ENCODE measurements at places on chromosomes 1 and 21.

GRCh38 chr1:182702826-182703524 is 18.6 kb upstream of the RGS8 start:
- DNase-seq: no peak

- DNase-seq: no peak
Observed at GRCh38 chr1:2498648-2499047, 22.6 kb downstream of the PLCH2 start.

DNA sequence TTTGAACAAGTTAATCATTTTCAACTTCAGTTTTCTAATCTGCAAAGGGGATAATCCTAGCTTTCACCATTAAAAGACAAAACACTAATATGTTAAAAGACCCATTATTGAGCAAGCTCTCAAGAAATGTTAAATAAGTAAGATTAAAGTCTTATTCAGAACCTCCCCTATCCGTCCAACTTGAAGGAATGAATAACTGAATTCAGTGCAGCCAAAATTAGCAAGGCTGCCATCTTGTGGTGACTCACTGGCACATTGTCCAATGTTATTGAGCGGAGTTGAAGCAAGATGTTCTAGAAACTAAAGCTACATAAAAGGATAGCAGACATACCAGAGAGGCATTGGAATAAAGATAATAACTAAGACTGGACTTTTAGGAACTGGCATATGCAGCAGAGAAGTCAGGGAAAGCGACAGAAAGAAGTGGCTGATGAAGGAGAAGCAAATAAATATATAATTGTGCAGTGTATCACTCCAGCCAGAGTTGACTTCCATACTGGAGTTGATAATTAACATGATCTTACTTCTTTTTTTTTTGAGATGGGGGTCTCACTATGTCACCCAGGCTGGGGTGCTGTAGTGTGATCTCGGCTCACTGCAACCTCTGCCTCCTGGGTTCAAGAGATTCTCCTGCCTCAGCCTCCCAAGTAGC is 8.2 kb upstream of the CAP1 start:
- DNase-seq: no peak

DNA sequence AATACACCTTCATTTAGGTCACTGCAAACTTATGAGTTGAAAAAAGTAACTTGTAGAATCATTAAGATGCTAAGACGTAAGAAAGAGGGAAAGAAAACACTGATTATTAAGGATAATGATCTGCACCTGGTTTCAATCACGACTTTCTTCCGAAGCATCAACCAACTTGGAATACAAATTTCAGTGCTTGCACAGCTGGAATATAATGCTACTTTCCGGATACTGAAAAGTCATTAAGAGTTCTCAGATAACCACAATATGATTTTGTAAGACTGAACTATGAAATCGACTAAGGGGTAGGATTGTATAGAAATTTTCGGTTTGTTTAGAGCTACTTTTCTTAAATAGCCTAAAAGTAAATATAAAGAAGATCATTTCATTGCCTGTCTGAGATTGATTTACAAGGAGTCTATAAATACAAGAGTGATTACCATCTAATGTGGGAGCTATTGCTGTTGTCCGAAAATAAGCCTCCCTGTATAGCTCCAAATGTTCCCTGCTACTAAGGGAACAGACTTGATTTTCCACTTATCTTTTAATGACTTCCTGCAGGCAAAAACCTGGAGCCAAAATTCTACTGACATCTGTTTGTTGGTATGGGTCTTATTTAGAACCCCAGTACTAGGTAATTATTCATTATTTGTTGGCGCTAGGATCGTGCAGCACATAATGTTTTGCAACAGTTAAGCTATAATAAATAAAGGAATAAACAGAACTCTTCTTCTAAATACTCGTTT is 673.3 kb downstream of the KCNT2 start:
- no peak for DNase-seq

DNA sequence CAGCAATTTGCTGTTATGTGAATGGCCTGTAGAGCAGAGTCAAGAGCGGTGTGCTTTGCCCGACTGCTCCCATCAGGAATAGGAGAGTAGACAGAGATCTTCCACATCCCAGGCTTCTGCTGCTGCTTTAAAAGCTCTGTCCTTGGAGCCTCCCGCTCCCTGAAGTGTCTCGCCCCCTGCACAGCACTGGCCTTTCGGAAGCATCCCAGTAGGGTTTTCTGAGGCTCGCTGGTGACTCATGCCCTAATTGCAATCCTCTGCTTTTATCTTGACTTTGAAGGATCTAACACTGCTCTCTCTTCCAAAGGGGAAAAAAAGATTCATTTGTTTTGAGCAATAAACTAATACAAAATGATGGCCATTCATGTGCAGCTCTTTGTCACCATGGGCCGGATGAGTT is 13.3 kb upstream of the CD101 start:
- no peak for DNase-seq

GRCh38 chr1:2417083-2417832 is 4.9 kb upstream of the PEX10 start:
- DNase-seq: no peak

- DNase-seq: no peak
Observed at GRCh38 chr21:43703035-43703880, 15.7 kb upstream of the PDXK start.

DNA sequence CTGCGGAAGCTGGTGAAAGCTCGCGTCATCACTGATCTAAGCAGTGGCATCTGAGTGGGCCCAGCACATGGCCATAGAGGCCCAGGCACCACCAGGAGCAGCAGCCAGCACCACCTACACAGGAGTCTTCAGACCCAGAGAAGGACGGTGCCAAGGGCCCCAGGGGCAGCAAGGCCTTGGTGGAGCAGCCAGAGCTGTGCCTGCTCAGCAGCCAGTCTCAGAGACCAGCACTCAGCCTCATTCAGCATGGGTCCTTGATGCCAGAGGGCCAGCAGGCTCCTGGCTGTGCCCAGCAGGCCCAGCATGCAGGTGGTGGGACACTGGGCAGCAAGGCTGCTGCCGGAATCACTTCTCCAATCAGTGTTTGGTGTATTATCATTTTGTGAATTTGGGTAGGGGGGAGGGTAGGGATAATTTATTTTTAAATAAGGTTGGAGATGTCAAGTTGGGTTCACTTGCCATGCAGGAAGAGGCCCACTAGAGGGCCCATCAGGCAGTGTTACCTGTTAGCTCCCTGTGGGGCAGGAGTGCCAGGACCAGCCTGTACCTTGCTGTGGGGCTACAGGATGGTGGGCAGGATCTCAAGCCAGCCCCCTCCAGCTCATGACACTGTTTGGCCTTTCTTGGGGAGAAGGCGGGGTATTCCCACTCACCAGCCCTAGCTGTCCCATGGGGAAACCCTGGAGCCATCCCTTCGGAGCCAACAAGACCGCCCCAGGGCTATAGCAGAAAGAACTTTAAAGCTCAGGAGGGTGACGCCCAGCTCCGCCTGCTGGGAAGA is 3.2 kb upstream of the ARTN start:
- DNase-seq: no peak

GRCh38 chr1:150185481-150185880 is 35.8 kb downstream of the PLEKHO1 start:
- DNase-seq: no peak

- no peak for DNase-seq
Observed at GRCh38 chr21:42332557-42333317, 17.5 kb upstream of the TFF3 start.

- no peak for DNase-seq
Observed at GRCh38 chr1:162235241-162235800, 141.3 kb downstream of the SPATA46 start.

DNA sequence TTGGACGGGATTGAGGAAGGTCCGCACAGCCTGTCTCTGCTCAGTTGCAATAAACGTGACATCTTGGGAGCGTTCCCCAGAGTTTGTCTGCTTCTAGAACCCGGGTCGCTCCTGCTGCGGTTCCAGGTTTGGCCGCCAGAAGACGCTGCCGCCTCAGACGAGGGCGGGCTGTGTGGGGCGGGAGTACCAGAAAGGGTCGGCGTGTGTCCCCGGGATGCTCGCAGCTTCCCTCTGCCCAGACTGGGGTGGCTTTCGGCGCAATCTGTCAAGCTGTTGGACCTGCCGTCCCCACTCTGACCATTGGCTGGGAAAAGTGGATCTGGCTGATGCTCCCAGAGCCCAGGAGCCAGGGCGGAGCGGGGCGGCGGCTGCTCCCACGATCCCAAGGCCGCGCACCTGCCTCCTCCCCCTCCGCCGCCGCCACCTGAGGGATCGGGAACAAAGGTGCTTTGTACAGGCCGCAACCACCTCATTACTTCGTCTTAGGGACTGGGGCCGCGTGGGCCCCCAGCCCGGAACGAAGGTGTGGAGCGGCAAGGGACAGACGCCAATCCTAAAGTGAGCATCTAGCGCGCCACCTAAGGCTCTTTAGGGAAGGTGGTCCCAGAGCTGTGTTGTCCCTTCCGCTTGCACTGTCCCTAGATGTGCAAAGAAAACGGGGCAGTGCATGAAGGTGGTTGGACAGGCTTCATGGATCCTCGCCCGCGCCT is 683 bp upstream of the EFNA4 start:
- no peak for DNase-seq

- DNase-seq: no peak
Observed at GRCh38 chr21:8989721-8990325, 1531.6 kb upstream of the TPTE start.

- DNase-seq: no peak
Observed at GRCh38 chr1:14240265-14240664, 358.2 kb upstream of the KAZN start.

DNA sequence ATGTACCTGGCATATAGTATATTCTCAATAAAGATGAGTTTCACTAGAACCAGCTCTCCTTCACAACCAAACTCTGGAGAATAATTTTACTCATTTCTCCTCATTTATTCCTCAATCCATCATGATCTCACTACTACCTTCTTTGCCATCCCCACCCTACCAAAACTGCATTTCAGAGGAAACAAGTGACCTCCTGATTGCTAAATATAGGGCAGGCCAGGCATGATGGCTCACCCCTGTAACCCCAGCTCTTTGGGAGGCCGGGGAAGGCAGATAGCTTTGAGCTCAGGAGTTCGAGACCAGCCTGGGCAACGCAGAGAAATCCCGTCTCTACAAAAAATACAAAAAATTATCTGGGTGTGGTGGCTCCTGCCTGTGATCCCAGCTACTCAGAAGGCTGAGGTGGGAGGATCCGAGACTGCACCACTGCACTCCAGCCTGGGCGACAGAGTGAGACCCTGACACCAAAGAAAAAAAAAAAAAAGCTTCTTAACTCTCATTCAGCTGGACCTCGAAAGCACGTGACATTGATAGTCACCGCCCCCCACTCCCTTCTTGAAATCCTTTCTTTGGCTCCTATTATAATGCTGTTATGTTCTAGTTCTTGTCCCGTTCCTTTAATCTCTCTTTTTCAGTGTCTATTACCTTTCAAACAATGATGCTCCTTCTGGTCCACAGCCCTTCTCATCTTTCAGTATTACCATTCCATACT is 2.1 kb downstream of the TESK2 start:
- DNase-seq: no peak

DNA sequence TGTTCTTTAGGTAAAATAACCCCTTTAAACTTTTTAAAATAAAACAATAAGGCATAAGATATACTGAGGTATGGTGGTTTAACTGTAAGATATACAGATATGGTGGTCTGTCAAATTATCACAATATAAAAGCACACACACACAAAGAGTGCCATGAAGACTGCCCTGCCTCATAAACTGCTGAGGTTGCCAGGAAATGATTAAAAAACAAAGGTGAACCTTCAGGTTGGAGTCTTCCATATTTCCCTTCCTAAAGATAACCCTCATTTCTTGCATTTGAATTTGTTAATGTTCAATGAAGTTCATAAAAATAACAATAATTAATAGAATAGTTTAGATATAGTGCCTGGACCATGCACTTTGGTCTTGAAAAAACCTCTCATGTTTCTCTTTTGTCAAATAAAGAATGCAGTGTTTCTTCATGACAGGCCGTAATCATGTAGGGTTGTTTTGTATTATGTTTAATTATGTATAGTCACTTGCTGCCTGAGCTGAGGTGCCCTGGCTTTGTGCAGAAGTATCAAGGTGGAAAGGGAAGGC is 123.6 kb upstream of the B3GALT2 start:
- DNase-seq: no peak

- DNase-seq: no peak
Observed at GRCh38 chr1:53089478-53090226, 27.6 kb downstream of the PODN start.

DNA sequence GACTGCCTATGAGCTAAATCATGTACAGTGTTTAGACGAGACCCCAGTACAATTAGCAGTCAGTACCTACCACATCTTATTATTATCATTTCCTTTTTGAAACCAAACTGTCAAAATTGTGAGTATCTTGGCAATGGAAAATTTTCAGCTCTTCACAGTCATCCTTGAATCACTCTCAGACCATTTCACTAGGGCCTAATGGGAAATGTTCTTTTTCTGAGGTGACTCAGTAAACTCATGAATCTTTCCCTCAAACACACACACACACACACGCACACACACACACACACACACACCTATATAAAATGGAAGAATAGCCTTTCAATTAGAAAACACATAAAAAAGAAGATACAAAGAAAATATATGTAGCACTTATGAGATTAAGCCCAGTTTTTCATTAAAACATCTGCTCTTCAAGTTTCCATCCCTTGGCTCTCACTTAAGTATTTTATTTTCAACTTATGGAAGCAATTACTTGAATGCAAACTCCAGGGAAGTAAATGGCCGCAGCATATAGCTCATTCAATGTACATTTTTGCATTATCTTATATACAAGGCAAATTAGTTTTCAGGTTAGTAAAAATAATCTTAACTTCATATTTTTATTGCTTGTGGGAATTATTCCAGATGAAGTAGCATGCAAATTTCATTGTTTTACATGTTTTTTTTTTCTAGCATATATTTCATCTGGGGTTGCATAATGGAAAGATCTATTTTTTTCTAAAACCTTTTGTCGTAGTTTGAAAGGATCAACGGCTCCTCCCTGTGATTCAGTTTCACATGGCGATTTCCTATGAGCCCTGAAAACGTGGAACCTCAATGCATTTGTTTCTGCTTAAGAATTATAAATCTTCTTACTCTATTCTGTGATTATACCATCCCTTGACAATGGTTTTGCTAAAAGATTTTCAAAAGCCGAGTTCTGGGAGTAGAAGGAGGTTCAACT is 46.3 kb upstream of the TMPRSS15 start:
- DNase-seq: no peak

- no peak for DNase-seq
Observed at GRCh38 chr1:66393586-66394287, 140.2 kb upstream of the SGIP1 start.

GRCh38 chr1:162688521-162688920 is 56.3 kb downstream of the DDR2 start:
- no peak for DNase-seq

DNA sequence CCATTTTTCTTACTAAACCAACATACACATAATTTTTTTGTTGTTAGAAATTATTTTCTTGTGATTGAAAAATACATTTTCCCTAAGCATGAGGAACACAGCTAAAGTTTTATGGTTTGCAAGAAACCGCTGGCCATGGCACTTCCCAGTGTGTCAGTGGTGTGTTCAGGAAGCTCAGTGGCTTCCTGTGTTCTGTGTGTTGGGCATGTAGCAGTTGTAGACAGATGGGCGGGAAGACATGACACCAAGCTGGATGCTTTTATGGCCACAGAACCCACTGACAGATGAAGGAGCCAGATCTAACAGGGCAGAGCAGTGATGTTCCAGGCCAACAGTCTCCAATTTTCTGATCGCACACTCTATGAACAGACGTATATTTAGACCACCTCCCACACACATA is 119.8 kb downstream of the GALNT2 start:
- no peak for DNase-seq

- no peak for DNase-seq
Observed at GRCh38 chr1:25685938-25686665, 69.5 kb downstream of the MAN1C1 start.
